Stimulated activated CD8-positive, alpha-beta memory T cell treated with anti-CD3 and anti-CD28 coated beads, Interleukin-4, amount 100 ng/mL, for 1 hour (primary cell): ENCODE measurements at places on chromosomes 2 and 18.

- no peak for DNase-seq
These were observed 253.8 kb upstream of the LYPD1 start for GRCh38 chr2:132923787-132924186.

- DNase-seq: no peak
These were observed 67.9 kb downstream of the MRO start for GRCh38 chr18:50751947-50752346.

DNA sequence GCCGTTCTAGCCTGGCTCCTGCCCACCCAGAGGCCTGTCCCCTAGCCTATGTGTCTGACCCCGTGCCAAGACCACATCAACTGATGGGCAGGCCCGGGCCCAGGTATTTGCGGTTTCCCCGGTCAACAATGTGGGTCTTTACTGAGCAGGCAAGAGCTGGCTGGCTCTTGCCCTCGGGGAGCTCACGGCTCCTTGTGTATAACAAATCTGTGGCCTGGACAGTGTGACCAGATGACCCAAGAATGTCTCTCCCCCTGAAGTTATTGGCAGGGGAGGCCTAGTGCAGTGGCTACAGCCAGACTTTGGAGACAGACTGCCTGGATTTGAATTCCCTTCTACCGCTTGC, 179.6 kb downstream of the KLHL29 start:
- no peak for DNase-seq

DNA sequence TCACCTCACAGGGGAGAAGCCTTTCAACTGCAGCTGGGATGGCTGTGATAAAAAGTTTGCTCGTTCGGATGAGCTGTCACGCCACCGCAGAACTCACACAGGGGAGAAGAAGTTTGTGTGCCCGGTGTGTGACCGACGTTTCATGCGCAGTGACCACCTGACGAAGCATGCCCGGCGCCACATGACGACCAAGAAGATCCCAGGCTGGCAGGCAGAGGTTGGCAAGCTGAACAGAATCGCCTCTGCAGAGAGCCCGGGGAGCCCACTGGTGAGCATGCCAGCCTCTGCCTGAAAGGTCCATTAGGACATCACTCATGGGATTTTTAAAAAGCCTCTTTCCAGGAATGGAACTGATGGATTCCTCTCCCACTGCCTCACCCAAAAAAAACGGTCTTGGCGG, 8.9 kb downstream of the KLF11 start:
- DNase-seq: no peak

DNA sequence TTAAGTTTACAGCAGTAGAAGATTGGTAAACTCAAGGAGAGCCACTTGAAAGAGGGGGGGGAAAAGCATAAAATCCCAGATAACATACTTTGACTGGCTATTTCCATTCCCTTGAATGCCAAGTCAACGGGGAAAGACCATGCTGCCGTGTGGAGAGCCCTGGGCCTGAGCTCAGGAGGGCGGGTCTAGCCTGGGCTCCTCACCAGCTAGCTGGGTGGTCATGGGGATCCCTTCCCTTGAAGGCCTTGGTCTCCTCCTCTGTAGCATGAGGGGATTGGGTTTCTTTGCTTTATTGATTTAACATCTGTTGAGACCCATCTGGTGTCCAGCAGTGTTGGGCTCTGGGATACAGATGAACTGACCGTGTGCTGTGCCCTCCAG, 35.0 kb downstream of the TEX51 start:
- DNase-seq: no peak

DNA sequence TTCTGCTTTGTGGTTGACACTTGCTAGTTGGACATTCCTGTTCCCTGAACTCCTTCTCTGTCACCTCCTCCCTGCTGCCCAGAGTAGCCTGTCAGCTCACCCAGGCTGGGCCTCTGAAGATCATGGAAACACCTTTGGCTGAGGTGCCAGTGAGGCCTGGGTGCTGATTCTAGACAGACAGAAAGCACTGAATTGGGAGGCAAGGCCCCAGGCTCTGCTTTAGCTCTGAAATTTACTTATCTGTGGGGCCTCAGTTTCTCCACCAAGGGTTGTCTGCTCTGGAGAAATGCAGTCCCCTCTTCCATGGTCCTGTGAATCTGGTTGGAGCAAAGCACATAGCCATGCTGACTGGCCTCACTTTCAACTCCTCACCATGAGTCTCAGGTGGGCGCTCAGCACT, 104.6 kb upstream of the SIX3 start:
- no peak for DNase-seq

DNA sequence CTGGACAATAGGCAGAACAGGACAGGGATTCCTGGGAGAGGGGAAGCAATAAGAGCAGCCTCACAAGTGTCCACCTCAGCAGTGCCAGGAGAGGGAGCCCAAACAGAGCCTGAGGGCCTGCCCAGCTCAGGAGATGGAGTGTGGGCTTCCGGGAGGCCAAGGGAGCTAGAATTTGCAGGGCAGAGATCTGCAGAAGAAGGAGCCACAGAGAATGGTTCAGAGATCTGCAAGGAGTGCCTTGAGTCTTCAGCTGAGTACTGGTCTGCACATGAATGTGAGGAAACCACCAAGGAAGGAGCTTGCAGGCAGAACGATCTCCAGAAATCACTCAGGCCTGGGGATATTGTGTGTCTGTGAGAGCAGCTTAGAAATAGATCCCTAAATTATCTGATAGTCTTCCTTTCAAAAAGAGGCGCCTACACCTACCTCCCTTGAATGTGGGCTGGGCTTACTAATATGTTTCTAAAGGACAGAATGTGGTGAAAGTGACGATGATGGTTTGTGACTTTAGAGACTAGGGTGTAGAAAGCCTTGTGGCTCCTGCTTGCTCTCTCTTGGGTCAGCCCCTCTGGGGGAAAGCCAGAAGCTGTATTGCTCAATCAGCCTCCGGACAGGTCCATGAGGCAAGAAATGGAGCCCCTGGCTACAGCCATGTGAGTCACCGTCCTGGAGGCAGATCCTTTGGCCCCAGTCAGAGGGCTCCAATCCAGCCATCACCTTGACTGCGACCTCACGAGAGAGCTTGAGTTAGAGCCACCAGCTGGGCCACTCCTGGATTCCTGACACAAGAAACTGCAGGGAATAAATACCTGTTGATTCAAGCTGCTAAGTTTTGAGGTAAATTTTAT, 7.6 kb upstream of the LPIN1 start:
- no peak for DNase-seq

GRCh38 chr2:60267122-60267521, 286.3 kb downstream of the BCL11A start:
- no peak for DNase-seq

GRCh38 chr2:202861987-202862386, 9.6 kb downstream of the ICA1L start:
- no peak for DNase-seq

DNA sequence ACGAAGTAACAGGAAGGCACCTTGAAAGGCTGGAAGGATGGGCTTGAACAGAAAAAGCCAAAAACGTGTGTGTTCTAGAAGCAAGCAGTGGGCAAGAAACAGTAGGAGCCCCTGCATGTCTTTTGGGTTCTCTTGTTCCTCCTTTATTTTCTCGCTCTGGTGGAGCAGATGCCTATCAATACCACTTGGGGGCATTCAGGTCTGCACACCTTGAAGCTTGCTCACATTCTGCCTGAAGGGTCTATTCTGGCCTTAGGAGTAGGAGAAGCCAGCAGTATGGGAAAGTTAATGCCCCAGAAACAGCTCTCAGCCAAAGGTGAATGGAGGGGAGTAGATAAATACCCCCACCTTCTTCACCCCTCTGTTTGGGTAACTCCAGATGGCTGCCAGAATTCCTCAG, 204.5 kb downstream of the TXNL1 start:
- DNase-seq: no peak

DNA sequence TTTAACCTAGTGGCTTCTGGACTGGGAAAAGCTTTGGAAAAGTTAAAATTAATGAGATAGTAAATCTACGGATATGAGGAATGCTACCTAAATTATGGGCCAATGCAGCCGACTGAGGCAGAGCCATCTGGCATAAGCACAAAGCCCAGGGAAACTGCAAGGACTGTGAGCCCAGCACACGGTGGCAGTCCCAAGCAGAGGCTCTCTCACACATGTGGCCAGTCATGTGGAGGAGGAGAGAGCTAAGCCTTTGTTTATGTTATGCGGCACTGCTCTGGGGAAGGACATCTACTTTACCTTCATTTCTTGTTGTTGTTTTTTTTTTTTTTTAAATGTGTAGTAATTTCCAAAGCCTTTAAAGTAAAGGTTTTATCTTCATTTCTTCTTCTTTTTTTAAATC, 267.0 kb downstream of the STK39 start:
- no peak for DNase-seq

- no peak for DNase-seq
These were observed 1052.3 kb upstream of the ZEB2 start for GRCh38 chr2:145572238-145572637.

DNA sequence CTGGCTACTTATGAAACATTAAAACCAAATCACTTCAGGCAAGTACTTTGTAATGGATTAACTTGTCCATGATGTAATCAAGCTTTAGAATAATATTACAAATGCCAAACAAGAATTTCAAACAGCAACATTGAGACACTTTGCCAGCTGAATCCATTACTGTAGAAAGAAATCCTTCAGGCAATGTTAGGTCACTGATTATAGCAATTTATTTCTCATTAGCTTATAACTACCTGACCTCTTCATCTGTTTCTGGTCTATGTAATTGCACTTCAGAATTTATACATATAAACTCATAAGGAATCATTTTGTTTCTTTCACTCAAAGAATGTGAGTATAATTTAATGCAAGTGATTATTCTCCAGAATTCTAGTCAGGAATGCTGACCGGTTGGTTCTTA, 692.6 kb upstream of the TMEFF2 start:
- DNase-seq: no peak

DNA sequence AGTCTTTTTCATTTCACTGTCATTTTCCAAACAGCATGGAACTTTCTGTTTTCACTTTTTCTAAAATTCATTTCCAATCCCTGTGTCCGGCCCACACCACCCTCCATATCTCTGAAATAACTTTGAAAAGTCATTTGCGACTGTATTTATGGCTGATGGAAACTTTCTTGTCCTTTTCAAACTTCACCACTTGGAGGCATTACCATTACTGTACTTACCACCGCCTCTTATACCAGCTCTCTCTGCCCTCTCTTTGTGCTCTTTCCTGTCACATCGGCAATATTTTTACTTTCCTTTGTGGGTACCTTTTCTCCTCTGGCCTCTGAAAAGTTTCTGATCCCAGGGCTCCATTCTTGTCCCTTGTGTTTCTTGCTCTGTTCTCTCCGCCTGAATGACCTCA, 39.5 kb upstream of the IL1RL1 start:
- DNase-seq: no peak

DNA sequence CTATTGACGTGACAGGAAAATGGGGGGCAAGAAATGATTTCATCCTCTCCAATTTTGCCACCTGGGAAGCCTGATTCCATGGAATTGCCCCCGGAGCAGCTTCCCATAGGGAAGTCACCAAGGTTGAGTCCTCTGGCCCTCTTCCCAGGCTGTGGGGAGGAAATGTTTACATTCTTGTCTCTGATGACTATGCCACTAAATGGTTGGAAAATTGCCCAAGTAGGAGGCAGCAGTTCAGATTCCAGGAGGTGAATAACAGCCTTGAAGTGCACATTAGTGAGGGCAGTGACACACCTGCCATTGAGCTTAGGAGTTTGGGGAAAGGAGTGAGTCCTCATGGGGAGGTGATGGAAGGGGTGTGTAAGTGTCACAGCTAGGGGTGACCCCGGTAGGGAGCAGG, 449.2 kb upstream of the DCC start:
- no peak for DNase-seq

GRCh38 chr2:149465873-149466272, 121.7 kb downstream of the MMADHC start:
- DNase-seq: no peak

GRCh38 chr2:203808046-203808750, 59.4 kb upstream of the CTLA4 start:
- no peak for DNase-seq

- DNase-seq: no peak
These were observed 340.3 kb downstream of the CYRIA start for GRCh38 chr2:16325016-16325975.

GRCh38 chr18:10476338-10476791, 21.9 kb downstream of the APCDD1 start:
- DNase-seq: no peak
